H7 (cell line): ENCODE measurements at places on chromosomes 2 and 18. TPM values are rescaled to one million over a fixed set of nuclear protein-coding genes. Genes with fewer than 3 reads are reported as not detected.

DNA sequence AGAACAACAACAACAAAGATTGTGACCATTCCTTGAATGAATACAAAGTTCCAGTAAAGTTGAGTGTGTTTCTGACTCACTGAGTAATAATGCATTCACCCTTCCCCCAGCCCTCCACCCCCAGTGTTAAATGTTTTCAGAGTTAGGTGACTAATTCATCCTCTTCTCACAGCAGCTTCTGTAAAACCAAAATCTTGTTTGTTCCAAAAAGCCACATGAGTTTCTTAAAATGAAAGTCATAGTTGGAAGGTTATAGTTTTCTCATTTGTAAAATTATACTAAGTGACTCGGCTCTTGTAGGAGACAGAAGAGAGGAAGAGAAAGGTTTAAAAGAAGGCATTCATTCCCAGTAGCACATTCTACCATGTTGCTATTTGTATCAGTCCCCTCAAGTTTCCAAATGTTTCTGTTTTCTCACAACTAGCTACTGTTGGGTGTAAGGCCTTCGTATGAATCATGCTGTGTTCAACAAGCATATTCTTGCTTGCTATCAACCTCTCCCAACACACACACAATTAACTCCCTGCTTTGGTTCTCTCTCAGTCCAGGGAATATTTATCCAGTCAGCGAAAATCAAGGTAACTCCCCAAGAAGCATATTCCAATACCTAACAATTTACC lies 75.3 kb downstream of the MBD2 start:
- no peak for DNase-seq

DNA sequence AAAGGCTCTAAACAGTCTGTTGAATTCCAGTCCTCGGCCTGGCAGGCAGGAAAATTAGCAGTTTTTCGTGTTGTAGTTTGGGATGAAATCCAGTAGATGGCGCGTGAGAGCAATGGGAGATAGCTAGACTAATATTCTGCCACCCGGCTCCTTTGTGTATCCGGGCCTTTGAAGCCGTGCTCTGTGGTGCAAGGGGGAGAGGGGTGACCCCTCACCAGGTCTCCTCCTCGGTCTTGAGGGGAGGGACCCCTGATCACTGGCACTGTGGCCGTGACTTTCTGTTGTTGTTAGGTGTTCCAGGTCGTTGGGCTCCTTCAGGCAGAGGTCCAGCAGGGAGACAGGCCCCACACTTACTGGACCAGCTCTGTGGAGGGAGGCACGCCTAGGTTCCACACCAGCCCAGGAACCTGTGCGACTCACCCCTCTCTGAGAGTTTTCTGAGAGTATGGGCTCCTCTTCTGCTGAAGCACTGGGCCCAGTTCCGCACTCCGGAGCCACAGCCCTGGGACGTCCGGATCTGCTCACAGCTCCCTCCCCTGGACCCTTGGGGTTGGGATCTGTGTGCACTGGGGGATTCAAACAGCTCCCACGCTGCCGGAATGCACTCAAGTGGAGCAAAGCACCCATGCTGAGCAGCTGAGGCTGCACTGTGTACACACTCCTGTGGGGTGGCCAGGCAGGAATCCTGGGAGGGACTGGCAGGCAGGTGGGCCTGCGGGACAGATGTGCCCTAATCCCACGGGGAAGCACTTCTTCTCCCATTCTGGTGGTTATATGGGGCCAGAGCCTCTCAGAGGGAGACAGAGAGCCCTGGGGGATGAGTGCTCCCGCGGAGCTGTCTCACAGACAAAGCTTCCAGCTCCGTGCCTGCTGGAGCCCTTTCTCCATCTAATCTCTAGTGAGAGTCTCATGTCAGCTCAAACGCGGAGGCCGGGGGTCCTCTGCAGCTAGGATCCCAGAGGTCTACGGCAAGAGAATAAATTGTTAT lies 8.8 kb downstream of the GKN2 start:
- DNase-seq = peak; percentile 66

DNA sequence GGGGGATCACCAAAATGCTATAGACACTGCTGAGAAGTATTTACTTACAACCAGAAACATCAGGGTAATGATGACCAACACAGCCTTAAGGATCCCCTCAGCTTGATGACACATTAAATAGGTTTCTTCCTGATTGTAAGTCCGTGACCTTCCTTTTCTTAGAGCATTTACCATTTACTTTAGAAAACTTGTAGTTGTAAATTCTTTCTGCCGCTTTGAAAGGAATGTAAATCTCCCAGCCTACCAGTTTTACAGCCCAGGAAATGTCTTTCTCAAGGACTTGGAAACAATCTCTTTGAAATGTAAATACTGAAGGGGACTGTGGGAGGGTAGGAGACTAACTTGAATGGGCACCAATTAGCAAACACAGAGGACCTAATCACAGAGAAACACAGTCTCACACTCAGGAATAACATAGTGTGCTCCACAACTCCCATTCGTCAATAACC lies 278.6 kb downstream of the DSC3 start:
- DNase-seq = peak; percentile 14

DNA sequence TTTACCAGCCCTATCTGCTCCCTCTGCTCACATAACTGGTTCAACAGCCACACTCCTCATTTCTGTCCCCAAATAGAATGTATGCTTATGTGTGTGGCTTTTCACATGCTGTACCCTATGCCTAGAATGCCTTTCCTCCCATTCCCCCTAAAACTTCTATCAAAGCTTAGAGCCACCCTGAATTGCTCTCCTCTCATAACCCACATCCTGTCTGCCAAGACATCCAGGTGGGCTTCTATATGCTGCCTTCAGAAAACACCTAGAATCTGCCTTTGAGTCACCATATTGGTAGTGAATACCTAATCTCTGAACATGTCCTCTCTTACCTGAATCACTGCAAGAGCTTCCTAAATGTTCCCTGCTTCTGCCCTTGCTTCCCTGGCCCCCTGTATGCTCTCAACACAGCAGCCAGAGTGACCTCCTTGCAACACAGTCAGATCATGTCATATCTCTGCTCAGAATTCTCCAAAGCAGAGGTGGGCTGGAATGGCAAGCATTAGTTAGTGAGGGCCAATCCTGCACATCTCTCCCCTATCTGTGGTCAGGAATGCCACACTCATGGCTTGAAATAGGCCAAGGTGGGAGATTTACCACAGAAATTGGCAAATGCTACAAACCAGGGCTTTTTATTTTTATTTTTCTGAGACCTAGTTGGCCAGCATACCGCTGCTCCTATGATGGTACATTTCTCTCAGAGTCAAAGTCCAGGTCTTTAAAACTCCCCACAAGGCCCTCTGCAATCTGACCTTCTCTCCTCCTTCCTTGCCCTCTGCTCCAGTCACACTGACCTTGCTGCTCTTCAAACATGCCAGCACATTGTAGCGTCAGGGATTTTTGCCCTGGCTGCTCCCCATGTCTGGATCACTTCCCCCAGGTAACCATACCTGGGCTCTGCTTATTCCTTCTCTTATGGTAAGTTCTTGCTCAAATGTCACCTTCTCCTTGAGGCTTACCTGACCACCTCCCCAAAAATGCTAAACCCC lies 111.8 kb upstream of the STON1 start:
- no peak for DNase-seq

GRCh38 chr2:69615969-69616368 lies 27.6 kb downstream of the AAK1 start:
- no peak for DNase-seq

DNA sequence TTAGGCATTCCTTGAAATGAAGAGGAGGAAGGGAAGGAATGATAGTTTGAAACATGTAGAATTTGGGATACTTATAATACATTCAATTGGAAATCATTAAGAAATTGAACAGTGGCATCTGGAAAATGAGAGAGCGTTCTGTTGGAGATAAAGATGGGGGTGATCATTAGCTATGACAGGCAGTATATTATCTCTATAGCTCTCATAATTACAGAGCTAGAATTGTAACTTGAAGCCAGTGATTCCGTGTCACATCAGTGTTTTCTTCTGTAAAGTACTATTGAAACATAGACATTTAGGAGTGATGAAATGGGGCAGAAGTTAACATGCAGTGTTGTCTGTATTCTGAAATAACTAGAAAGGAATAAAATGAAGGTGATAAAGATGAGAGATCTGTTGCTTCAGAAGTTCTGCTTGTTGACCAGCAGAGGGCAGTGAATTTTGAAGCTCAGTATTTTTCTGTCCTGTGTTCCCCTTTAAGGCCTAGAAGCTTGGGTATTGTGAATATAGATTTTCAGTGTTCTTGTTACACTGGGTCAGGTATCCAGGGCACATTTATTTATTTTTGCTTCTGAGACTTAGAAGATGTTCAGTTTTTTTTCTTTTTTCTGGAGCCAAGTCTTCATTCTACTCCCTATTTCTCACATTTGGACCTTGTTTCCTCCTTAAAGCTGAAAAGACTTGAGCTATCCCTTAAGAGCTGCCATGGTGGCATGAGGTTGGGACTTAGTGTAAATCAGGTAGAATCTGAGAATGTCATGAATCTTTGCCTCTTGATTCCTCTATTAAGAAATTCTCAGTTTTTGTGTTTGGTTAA lies 157.4 kb downstream of the TAF4B start:
- DNase-seq = no peak

DNA sequence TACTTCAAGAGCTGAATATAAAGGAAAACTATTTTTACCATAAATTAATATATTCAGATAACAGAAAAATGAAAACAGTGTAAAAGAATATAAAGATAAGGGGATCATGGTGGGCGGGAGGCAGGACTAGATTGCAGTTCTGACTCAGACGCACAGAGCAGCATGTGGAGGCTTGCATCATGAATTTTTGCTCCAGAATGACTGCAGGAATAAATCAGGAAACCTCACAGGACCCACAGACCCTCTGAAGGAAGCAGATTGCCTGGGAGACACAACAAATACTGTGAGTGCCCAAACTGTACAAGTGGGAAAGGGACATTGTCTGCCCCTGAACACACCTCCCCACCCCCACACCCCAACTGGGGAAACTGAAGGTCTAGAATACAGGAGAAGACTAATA lies 19.2 kb upstream of the SIGLEC15 start:
- DNase-seq = no peak

DNA sequence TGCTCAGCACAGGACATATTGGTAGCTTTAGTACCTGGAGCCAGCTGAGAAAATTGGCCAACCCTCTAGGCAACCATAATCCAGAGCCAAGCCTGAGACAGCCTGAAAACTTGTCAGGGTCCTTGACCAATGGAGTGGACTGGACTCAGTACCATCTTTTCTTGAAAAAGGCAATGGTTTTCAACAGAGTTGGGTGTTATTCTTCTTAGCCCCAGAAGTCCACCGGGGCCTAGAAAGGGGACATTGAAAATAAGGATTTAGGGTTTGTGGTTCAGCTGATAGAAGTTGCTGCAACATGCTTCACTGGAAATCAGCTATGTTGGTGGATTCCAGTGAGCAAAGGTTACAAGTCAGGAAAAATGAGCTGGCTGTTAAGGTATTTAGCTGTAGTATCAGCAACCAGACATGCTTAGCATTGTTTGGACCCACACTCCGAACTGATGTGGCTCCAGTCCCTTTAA lies 22.1 kb upstream of the CNOT11 start:
- DNase-seq = no peak

GRCh38 chr18:48913775-48914174 lies 37.0 kb downstream of the SMAD7 start:
- no peak for DNase-seq

- no peak for DNase-seq
Observed at GRCh38 chr2:160335441-160335840, 135.4 kb upstream of the ITGB6 start.

DNA sequence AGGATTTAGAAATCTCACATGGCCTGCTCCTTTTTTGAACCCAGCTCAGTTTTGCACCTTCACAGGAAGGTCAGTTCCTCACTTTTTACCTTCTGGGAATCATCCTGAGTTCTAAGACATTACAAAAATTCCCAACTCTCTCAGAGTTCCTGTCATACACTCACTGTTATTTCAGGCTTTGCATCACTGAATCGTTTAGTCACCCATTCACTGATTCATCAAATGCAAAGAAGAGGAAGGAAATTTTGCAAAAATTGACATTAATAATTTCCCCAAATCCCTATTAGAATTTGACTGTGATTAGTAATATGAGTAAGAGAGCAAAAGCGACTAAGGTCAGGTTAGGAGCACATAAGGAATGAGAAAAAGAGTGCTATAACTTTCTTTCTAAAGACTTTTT lies 197.5 kb downstream of the PDE1A start:
- no peak for DNase-seq

DNA sequence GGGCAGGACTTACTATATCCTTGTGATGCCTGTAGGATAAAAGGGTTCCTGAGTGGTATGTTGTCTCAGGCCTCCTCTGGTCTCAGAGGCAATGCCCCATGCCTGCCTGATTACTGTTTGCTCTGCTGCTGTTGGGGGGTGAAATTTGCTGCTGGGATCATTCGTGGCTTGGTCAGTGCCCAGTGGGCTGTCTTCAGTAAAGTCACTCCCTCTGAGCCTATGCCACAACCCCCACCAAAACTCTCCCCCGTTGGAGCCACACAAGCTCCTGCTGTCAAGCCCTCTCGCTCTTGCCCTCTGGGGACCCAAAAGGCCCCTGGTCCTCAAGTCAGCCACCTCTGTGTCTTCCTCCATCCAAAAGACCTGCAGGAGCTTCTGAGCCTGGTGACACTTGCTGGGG lies 38.6 kb upstream of the TGIF1 start:
- no peak for DNase-seq

DNA sequence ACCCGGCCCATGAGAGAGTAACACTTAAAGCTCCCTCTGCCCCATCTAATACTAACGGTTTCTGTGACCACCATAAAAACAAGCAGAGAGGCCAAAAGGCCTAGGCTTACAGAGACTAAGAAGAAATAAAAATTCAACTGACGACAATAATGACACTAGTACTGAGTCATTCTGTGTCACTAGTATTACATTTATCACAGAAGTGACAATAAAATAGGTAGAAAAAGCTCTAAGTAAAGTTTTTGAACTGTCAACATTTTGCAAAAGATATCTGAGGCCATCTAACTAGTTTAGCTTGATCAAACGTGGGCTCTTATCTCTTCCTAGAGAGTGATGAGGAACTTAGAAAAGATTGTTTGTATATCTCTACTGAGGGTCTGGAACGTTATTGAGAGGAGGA lies 35.6 kb downstream of the AP1S3 start:
- DNase-seq = no peak

DNA sequence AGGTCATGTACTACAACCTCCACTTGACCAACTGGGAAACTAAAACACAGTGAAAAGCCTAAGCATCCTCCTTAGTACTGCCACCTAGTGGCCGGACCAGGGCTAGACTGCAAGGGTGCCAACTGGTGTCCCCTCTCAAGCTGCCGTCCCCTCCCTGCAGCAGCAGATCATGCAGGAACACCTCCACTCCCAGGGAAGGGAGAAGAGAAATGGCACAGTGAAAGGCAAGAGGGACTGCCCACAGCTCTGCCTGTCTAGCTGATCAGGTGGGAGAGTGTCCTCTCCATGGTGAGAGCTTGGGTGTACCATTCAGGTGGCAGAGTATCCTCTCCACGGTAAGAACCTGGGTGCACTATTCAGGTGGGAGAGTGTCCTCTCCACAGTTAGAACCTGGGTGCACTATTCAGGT lies 78.1 kb downstream of the AAK1 start:
- peak; percentile 62 for DNase-seq

NEU2 gene
- not detected in 2 replicates for total RNA-seq

NXPH2 gene
- 0.55 TPM in 1 of 2 replicates, not detected in the other for total RNA-seq

CYP27C1 gene
- total RNA-seq = 0.59 and 0.83 TPM in 2 replicates
